RPMI7951 (cell line): ENCODE measurements at places on chromosomes 11 and 22. TPM values are rescaled to one million over a fixed set of nuclear protein-coding genes. Genes with fewer than 3 reads are reported as not detected.
A peak's percentile ranks its signal among the peaks of the same experiment; 100 is the strongest.

DNA sequence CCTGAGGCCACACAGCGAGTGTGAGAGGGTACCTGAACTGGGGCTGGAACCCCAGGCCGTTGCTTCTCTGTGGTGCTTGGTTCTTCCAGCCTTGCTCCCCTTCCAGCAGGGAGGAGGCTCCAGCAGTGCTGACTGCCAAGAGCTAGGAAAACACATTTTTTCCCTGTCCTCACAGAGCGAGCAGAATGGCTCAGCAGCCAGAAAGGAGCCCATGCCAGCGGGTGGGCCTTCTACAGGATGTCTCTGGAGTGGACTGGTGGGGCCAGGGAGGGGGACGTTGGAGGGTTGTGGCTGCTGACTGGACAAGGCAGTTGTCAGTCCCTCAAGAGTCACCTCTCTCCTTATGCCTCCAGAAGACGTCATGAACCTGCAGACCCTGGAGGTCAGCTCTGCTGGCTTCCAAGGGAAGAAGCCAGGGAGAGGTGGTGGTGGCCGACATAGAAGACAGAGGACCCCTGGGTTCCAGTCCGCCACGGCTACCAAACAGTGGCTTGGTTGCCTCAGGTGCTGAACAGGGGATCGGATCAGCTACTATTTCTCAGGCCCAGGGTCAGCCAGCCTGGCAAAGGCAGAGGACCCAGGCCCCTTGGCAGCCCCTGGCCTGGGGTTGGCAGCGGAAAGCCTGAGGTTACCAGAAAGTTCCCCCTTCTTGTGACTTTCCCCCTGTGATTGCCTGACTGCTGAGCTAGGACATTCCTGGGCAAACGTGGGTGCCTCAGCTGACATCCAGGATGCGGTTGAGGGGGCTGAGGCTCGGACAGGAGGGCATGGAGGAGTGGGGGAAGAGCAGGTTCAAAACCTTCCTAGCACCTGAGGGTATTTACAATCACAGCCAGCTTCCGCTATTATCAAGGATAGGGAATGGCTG lies 3.7 kb downstream of the MAFF start:
- no peak for DNase-seq

- peak; percentile 56 for DNase-seq
Observed at GRCh38 chr22:27260087-27260698, 541.4 kb downstream of the MN1 start.

- no peak for DNase-seq
Observed at GRCh38 chr22:22674467-22674866, 30.1 kb downstream of the GGTLC2 start.

- DNase-seq = peak; percentile 12
Observed at GRCh38 chr11:1628506-1629325, 859 bp upstream of the KRTAP5-5 start.

DNA sequence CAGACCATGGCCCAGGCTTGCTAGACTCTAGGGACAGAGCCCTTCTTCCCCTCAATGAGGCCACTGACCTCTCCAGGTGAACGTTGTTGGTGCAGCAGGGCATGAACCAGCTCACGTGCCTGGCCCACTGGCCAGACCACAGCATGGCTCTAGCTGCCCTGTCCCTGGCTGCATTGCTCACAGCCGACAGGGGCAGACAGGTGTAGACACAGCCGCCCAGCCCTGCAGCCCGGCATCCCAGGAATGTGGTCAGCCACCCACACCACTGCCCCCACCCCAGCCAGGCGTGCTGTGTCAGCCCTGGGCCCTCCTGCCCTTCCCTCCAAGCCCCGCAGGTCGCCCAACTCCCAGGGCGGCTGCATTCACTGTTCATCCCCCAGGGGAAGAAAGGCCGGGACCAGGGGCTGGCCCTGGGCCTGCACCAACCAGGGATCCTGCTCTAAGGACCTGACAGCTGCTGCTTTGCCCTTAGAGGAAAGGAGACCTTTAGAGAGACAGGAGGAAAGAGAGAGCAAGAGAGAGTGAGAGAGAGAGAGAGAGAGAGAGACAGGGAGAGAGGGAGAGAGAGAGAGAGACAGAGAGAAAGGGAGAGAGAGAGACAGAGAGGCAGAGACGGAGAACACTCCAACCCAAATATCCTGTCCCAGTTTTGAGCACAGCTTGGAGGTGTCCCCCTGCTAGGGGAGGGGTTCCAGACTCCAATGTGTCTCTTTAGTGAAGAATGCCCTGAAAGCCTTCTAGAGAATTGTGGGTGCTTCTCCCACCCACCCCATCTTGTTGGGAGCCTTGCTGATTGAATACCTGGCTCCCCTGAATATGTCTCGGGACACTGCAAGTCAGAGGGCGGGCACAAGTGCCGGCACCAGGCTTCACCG lies 44.2 kb upstream of the LINC01488 start:
- DNase-seq = peak; percentile 61

- DNase-seq = peak; percentile 63
Observed at GRCh38 chr11:5689551-5689983, at the start of gene TRIM22. Gene TRIM22, plus strand, starts transcription at chr11:5689790. Its CDS starts 6,443 bp downstream, at chr11:5696233.

DNA sequence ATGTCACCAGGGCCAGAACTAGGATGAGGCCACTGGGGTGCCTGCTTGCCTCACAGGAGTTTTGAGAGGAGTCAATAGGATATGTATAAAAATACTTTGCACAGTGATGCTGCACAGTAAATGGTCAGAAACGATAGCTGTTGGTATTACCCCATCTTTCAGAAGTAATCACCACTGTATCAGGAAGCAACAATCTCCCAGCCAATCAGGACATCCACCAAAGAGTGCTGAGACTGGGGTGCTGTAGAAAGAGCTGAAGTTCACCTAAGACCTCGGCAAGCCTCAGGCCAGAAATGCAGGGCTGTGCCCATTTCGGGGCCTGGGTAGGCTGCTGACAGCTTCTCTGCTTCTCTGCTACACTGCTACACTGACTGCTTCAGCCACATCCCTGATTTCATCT lies 17.4 kb downstream of the LMO2 start:
- DNase-seq = no peak

- no peak for DNase-seq
Observed at GRCh38 chr11:127943763-127944162, 643.6 kb downstream of the ETS1 start.

Gene DEUP1
- not detected in 2 replicates for total RNA-seq
